Right atrium auricular region (tissue), 2 donors: ENCODE measurements at places on chromosomes 1 and 21.
A peak's percentile ranks its signal among the peaks of the same experiment; 100 is the strongest.

DNA sequence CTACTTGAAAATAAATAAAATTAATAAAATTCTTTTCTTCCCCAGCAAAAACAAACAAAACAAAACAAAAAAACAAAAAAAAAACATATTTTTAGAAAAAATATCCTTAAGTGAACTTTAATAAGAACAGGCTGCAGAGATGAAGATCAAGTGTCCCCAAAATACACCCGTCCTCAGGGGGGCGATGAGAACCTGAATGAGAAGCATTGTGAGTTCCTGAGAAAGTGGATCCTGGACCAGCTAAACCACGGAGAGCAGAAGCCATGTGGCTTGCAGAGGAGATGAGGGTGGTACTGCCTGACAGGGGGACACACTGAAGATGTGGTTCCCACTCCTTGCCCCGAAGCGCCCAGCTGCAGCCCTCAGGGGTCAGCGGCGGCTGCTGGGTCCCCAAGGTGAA is 89.3 kb downstream of the ITPKB start:
- DNase-seq: no peak

- DNase-seq: no peak
Measured at GRCh38 chr1:221548942-221549341, 192.9 kb downstream of the DUSP10 start.

DNA sequence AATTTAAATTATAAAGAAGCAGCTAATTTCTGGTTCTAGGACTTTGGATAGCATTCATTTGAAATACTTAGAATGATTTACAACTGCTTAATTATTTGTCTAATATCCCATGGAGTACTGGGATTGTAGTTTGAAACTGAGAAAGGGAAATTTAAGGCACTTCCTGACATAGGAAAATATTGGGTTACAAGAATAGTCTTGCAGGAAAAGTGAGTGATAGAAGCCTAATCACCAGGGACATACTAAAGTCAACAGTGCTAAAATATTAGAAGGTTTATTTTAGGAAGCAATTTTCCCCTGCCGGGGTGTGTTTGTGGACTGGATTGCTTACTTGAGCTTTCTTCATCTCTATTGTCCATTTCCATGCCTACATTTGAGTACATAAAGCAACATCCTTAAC is 661.6 kb downstream of the ADGRL2 start:
- DNase-seq: no peak

DNA sequence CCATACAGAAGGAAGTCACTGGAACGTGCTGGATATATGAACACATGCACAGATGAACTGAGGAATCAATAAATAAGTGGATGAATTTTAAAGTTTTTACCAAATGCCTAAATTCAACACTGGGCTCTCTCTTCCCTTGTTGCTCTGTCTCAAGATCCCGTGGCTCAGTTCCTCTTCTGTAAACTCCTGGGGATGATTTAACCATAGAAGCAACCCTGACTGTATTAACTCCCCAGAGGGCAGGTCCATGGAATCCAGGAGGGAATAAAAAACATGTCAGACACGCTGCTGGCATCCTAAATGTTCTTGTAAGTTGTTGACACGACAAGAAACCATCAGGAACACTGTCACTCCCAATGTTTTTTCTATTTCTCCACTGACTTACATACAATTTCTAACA is 45.3 kb upstream of the GPR157 start:
- DNase-seq: no peak

GRCh38 chr1:84959294-84959693 is 37.6 kb downstream of the MCOLN2 start:
- DNase-seq: no peak

DNA sequence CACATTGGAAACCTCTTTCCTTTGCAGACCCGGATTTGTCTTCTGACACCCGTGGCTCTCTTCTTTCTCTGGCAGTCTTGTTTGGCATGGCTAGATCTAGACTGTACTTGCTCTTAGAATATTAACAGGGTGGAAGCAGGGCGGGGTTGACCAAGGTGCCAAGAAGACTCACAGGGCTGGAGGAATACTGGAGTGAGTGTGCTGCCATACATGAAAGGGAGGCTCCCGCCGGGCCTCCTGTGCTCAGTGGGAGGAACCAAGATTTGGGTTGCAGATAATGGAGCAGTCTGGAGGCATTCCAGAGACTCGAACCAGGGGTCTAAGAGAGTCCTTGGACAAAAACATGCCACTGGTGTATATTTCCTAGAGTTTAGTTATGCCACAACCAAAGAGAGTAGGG is 27.6 kb upstream of the SNX27 start:
- no peak for DNase-seq

DNA sequence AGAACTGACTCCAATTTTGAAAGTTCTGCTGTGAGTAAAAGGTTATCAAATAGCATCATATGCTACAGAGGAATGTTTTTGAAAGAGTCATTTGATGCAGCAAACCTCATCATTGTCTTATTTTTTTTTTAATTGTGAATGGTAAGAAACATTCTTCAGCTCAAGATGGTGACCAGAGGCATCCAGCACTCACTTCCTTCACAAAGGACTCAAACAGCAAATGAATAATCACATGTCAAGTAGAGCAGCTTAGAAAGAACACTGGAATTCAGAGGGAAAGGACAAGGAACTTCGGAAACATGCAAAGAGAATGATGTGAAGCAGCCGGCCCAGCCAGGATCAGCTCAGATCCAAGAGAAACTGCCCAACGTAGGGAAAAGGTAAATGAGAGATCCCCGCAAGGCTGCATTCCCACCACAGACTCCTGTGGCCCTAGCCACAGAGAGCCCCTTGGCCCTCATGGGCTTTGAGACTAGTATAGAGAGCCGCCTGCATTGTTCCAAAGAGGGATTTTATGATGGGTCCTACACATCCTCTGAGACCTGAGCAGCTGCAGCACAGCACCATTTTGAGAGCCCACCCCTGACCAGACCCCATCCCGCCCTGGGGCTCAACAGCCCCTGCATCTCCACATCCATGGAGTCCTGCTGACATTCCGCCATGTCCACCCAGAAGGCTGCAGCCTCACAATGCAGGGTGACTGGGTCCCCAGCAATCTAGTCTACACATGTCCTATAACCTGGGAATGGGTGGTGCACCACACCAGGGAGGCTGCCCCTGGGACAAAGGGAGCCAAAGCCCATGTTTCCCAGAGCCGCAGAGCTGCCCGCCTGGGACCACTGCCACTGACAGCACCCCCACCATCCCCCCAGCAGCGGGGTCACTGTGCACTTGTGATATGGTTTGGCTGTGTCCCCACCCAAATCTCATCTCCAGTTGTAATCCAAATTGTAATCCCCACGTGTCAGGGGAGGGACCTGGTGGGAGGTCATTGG is 21.2 kb upstream of the UTS2 start:
- peak; percentile 13 for DNase-seq

- no peak for DNase-seq
Measured at GRCh38 chr1:72777918-72778317, 495.6 kb upstream of the NEGR1 start.

- DNase-seq: no peak
Measured at GRCh38 chr1:110043016-110043415, 8.6 kb downstream of the STRIP1 start.

- DNase-seq: no peak
Measured at GRCh38 chr1:185819798-185820197, 85.6 kb downstream of the HMCN1 start.

DNA sequence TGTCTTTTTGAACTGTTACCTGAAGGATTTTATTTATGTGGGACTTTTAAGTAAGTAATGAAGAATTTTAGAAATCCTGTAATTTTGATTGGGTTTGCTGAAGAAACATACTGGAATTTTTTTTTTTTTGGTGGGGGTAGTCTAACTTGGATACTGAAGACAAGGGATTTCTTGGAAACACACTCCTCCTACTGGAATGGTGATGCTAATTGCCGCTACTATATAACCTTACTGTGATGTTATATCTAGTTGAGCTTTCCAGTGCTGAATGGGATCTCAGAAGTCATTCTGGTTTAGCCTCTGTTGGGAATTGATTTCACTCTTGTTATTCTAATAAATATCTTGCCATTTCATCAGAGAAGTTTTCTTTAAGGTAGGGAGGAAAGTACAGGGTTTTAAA is 8.4 kb downstream of the PPP2R5A start:
- DNase-seq: no peak

GRCh38 chr21:35635261-35635660 is 425.1 kb downstream of the SETD4 start:
- DNase-seq: no peak

DNA sequence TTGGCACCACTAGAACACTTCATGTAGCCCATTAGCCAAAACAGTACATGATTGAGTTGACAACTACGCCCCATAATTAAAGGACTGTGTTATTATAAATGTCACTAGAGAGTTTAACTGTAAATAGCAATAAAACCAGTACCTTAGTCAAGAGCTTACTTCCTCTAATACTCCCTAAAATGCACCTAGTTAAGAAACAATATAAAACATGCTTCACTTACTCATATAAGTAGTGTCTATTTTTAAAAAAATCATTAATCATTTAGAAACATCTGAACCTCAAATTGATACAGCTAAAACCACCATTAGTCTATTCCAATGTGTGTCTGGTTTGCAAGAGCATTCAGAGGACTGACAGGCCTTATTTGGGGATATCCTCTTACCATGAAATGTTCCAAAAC is 25.3 kb downstream of the PTP4A2 start:
- DNase-seq: no peak

GRCh38 chr1:52102336-52103013 is 39.4 kb upstream of the ZFYVE9 start:
- no peak for DNase-seq

- peak; percentile 40 for DNase-seq
Measured at GRCh38 chr21:38323721-38324531, 67.1 kb downstream of the KCNJ15 start.

DNA sequence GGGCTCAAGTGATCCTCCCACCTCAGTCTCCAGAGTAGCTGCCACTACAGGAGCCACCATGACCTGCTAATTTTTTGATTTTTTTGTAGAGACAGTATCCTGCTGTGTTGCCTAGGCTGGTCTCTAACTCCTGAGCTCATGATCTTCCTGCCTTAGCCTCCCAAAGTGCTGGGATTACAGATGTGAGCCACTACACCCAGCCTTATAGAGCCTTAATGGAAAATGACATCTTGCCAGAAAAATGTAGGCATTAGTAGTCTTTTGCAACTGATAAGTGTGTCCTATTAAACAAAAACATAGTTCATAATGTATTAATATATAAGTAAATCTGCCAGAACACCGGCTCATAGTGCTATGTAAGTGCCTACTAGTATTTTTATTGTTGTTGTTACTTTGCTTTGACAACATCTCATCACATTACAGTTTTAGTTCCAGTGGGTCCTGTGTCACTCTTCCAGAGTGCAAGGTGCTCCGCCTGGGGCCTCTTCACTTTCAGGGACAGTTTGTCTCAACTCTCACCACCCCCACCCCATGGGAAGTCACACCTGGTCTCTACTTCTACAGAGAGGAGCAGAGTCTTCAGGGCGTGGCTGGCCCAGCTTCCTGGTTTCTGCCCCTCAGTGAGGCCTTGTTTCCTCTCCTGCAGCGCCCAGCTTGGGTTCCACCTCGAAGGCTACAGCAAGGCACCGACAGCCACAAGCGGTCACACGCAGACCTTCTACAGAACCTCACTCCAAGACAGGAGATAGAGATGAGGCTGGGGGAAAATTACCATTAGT is 30.1 kb downstream of the RHOU start:
- DNase-seq: no peak

DNA sequence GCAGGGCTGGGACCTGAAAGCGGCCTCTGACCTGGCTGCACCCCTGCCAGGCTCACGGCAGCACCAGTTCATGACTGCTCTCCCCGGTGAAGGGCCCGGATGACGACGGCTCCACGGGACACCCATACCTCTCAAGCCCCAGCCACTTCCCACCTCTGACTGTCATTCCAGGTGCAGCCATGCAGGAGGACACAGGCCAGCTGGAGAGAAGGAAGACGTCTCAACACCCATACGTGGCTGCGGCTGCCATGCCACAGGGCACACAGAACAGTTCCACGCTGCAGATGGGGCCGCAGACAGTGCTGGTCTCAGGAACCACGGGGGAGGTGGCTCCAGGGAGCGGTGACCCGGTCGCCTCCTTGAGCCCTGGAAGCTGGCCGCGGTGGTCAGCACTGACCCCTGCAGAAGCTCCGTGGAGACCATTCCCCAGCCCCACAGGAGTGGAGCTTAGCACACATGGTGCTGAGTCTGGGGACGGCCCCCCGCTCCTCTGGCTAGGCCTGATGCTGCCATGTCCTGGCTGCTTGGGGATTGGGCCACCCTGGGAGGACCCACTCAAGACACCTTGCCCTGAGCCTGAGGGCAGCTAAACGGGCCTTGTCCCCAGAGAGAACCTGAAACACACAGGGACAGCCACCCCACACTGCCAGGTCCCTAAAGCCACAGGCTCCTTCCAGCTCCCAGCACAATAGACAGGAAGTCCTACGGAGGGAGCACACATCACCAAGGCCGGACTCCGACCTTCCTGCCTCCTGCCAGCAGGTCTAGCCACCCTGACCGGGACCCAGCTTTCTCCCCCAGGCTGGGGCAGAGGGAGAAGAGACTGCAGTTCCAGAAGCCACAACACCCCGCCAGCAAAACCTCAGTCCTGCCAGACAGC is 8.6 kb downstream of the WNT9A start:
- DNase-seq: no peak

GRCh38 chr1:208166340-208167138 is 77.6 kb downstream of the PLXNA2 start:
- DNase-seq: no peak

GRCh38 chr1:201063145-201063544 is 39.6 kb upstream of the KIF21B start:
- DNase-seq: no peak

- DNase-seq: no peak
Measured at GRCh38 chr1:43293896-43294760, 6.7 kb upstream of the TIE1 start.

- no peak for DNase-seq
Measured at GRCh38 chr1:247539215-247539614, 3.0 kb upstream of the OR2C3 start.

DNA sequence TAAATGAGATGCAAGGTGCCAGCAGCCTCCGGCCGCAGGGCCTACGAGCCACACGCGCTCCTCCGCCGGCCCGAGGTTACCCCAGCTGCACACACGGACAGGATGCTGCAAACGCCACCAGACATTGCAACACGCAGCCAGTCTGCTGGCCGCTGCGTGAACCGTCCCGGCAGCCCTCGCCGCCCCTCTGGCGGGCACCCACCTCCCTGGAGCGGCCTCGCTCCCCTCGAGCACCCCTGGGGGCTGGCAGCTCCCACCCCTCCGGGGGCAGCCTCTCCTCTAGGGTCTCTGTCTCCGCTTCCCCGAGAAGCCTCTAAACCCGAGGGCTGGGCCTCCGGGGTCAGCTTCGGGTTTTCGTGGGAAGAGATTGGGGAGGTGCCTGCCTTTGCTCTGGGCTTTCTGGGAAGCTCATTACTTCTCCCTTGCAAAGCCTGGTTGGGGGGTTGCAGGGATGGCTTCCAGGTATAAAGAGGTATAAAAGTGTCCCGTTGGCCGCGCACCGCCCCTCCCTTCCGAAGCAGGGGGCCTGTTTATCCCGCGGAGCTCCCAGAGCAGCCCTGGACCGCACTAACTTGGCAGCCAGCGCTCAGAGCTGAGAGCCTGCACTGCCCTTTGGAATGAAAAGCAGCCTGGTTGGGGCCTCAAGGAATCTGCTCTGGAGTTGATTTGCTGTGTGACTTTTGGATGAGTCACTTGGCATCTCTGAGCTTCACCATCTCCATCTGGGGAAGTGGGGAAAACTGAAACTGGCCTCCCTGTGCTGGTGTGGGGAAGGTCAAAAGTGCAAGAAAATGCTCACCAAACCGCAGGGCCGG is 21.8 kb downstream of the DHRS3 start:
- DNase-seq: peak; percentile 96
